ENCODE measurements at places on chromosomes 16 and 17. TPM values are rescaled to one million over a fixed set of nuclear protein-coding genes. Genes with fewer than 3 reads are reported as not detected.
A peak's percentile ranks its signal among the peaks of the same experiment; 100 is the strongest.

DNA sequence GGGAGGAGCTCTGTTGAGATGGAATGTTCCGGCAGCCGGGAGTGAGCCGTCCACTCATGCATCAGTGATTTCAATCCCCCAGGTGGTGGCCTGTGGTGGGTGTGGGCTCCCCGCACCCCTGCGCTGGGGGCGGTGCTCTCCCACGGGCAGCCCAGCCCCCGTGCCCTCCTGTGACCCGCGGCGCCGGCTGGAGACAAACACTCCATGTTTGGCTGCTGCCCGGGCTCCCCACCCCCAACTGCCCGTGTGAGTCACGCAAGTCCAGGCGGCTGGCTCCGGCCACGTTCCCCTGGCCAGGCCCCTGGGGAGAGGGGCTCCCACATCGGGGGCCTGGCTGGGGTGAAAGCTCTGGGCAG is 29.4 kb downstream of the CACNA1H start:
- no peak overlapping the region for H3K4me3 ChIP-seq
- peak; percentile 83 for DNase-seq
- H3K4me1 ChIP-seq: peaks cover 5% of the 10 kb centered on the region
- no peaks in the 10 kb centered on the region for H3K27me3 ChIP-seq
- H3K36me3 ChIP-seq: no peaks in the 10 kb centered on the region

DNA sequence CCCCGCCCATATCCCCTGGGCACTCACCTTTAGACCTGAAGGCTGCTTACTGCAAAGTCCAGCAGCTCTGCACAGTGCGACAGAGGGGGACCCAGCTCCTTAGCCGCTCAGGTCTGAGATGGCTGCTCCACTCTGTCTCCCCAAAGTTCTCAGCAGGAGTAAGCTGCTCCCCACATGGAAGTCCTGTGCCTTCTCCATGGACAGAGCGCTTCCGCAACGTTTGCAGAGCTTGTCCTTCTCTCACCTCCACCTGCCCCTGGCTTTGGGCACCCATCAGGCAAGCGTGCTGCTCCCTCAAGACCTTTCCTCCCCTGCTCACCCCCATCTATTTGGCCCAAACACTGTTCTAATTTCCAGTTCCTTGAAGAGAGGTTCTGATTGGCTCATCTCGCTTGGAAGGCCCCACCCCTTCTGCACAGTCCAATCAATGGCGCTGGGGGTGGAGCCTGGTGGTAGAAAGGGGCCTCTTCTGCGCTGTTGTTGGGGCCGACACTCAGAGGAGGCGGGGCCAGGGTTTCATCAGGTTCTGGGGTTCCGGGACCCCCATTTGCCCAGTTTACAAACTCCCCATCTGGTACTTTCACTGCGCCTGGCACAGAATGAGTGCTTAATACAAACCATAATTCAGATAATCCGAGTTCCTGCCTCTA is 137.2 kb downstream of the CYLD start:
- no peaks in the 10 kb centered on the region for H3K27me3 ChIP-seq
- H3K27ac ChIP-seq: no peak overlapping the region
- H3K4me3 ChIP-seq: no peak overlapping the region
- no peaks in the 10 kb centered on the region for H3K4me1 ChIP-seq
- H3K36me3 ChIP-seq: no peaks in the 10 kb centered on the region

DNA sequence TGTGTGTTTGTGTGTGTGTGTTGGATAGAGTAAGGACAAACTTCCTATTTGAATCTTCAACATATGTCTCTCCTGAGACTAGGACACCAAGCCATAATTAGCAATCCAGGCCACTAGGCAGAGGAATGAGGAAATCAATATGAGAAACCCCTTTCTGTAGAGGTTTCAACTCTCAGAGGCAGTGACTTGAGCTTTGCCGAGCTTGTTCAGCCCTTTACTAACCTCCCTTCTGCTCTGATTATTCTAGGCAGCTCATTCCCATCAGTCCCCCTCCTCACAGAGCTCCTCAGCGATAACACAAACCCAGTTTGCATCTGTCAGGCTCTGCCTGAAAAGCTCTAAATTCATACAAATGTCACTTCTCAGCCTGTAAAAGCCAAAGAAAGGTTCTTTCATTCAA is 1030.3 kb downstream of the CDH8 start:
- no peak overlapping the region for H3K27ac ChIP-seq
- DNase-seq: no peak
- H3K36me3 ChIP-seq: no peaks in the 10 kb centered on the region
- no peaks in the 10 kb centered on the region for H3K4me1 ChIP-seq

GRCh38 chr16:69318177-69318910 is 7.2 kb downstream of the VPS4A start:
- no peak overlapping the region for H3K27ac ChIP-seq
- H3K4me3 ChIP-seq: no peak overlapping the region
- no peaks in the 10 kb centered on the region for H3K27me3 ChIP-seq
- peak; percentile 79 for DNase-seq

DNA sequence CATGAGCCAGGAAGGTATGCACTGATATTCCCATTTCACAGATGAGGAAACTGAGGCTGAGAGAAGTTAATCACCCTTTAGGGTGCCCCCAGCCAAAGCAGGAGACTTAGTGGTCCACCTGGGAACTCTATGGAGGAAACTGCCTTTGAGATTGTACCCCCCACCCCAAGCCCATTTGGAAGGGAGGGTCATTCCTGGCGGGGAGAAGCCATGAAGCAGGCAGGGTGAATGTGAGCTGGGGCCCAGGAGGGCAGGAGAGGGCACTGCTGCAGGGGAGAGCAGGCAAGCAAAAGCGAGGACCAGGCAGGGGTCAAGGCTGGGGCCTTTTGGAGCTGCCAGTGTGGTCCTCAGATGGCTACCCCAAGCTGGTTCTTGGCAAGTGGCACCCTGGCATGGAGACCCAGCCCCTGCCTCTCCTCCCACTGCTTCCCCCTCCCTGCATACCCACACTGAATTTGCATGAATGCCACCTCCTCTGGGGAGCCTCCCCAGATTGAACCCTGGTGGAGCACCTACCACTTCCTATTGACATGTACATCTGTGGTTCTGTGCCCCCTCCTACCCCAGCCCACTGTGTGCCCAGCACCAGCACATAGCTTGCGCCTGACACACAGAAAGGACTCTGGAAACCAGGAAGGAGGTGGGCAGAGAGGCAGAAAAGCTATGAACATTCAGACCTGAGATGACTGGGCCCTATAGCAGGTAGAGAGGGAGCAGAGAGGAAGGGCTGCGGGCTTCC is 965 bp upstream of the TMC6 start:
- H3K4me1 ChIP-seq: peaks cover 8% of the 10 kb centered on the region
- no peaks in the 10 kb centered on the region for H3K36me3 ChIP-seq
- no peak overlapping the region for H3K4me3 ChIP-seq
- no peaks in the 10 kb centered on the region for H3K27me3 ChIP-seq

- no peaks in the 10 kb centered on the region for H3K36me3 ChIP-seq
- peak; percentile 58 for DNase-seq
- no peak overlapping the region for H3K27ac ChIP-seq
Observed at GRCh38 chr17:80866050-80866793, 125.4 kb upstream of the CHMP6 start.

- peaks cover 6% of the 10 kb centered on the region for H3K4me1 ChIP-seq
- DNase-seq: peak; percentile 70
- no peak overlapping the region for H3K4me3 ChIP-seq
- H3K36me3 ChIP-seq: no peaks in the 10 kb centered on the region
Observed at GRCh38 chr17:44307387-44308186, 814 bp upstream of the RUNDC3A start.

GRCh38 chr17:33832262-33832661 is 422.8 kb upstream of the CCL2 start:
- H3K36me3 ChIP-seq: no peaks in the 10 kb centered on the region
- H3K27ac ChIP-seq: no peak overlapping the region
- no peak for DNase-seq
- H3K4me3 ChIP-seq: no peak overlapping the region
- no peaks in the 10 kb centered on the region for H3K27me3 ChIP-seq

DNA sequence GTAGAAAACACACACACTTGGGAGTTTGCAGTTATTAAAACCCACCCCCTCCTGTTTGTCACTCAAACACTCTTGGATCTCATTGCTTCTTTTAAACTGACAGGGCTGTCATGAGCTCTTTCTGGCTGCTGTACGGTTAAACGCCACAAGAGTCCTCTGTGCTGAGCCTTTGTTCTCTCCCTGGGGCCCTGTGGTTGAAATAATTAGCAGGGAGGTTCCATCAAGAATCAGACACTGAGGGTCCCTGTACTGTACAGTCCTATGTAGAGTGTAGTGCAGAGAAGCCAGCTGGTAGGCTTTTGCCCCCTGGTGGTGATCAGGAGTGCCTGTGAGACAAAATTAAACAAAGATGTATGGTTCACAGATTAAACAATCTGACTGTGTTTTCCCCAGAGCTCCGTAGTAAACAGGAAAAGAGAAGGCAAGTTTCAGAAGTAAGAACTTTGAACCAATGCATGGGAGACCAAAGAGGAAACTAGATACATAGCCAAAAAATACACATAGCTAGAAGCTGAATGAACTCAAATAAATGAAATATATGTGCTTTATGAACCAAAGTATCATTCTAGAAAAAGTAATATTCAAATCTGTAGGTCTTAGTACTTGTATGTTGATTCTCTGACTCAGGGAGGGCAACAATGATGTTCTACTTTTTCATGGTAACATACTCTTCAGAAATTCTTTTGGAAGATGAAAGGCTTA is 1.4 kb upstream of the SSH2 start:
- no peaks in the 10 kb centered on the region for H3K27me3 ChIP-seq
- H3K4me3 ChIP-seq: peak overlapping the region; percentile 58
- no peak overlapping the region for H3K27ac ChIP-seq
- DNase-seq: no peak
- peaks cover 10% of the 10 kb centered on the region for H3K4me1 ChIP-seq

DNA sequence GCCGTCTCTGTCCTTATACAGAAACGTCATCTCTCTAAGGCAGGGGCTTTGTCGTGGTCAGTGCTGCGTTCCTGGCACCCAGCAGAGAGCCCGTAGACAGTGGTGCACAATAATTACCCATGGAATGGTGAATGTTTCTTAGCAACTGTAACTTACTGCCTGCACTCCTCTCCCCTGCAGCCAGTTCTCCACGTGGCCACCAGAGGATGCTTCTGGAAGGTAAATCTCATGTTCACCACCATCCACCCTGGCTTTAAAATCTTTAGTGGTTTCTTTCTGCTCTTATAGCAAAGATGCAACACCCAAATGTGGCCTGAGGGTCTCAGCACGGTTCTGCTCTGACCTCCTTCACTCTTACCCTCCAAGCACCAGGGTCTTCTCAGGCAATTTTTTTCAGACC is 150.8 kb downstream of the GRIN2A start:
- no peaks in the 10 kb centered on the region for H3K4me1 ChIP-seq
- no peak overlapping the region for H3K27ac ChIP-seq
- DNase-seq: no peak
- no peaks in the 10 kb centered on the region for H3K27me3 ChIP-seq
- no peak overlapping the region for H3K4me3 ChIP-seq

- no peak for DNase-seq
- peaks cover 9% of the 10 kb centered on the region for H3K4me1 ChIP-seq
- no peak overlapping the region for H3K4me3 ChIP-seq
- no peaks in the 10 kb centered on the region for H3K27me3 ChIP-seq
- H3K27ac ChIP-seq: no peak overlapping the region
Observed at GRCh38 chr17:69144331-69145255, 2.9 kb upstream of the ABCA6 start.

GRCh38 chr16:17470908-17471718 is at the start of gene XYLT1:
TSS of gene XYLT1 (minus strand) at chr16:17470960. CDS start at chr16:17470796, 164 bp downstream.
- H3K27me3 ChIP-seq: no peaks in the 10 kb centered on the region
- no peaks in the 10 kb centered on the region for H3K4me1 ChIP-seq
- no peaks in the 10 kb centered on the region for H3K36me3 ChIP-seq
- H3K4me3 ChIP-seq: peak within 1 kb of the TSS; percentile 69
- peak within 1 kb of the TSS; percentile 46 for H3K27ac ChIP-seq

- DNase-seq: no peak
- no peak overlapping the region for H3K27ac ChIP-seq
- H3K4me1 ChIP-seq: no peaks in the 10 kb centered on the region
- no peaks in the 10 kb centered on the region for H3K27me3 ChIP-seq
- H3K36me3 ChIP-seq: no peaks in the 10 kb centered on the region
Observed at GRCh38 chr17:57524839-57525568, 220.1 kb downstream of the CCDC182 start.

GRCh38 chr17:40038882-40039513 is 15.2 kb downstream of the MED24 start:
- no peak overlapping the region for H3K4me3 ChIP-seq
- H3K27me3 ChIP-seq: no peaks in the 10 kb centered on the region
- H3K27ac ChIP-seq: no peak overlapping the region
- no peaks in the 10 kb centered on the region for H3K36me3 ChIP-seq
- no peaks in the 10 kb centered on the region for H3K4me1 ChIP-seq

DNA sequence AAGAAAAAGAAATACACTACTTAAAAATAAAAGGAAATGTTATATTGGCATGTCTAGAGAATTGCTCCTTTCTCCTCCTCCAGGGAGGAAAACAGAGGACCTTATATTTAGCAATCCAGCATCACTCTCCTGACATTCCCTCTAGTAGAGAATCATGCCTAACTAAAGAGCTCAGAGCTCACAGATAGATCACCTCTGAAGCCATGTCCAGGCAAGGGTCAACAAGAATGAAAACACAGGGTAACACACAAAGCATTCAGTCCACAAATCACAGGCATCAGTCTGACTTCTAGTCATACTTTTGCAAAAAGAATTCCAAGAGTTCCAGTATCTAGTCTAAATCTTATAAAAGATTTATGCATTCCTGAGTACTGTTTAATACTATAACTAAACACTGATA is 4.4 kb upstream of the HASPIN start:
- H3K4me1 ChIP-seq: peaks cover 10% of the 10 kb centered on the region
- no peaks in the 10 kb centered on the region for H3K27me3 ChIP-seq
- DNase-seq: no peak
- H3K36me3 ChIP-seq: peaks cover 22% of the 10 kb centered on the region
- no peak overlapping the region for H3K27ac ChIP-seq

- H3K27me3 ChIP-seq: peaks cover 4% of the 10 kb centered on the region
- peak overlapping the region; percentile 69 for H3K4me3 ChIP-seq
- no peak for DNase-seq
- H3K36me3 ChIP-seq: no peaks in the 10 kb centered on the region
Observed at GRCh38 chr17:68290268-68290954, 516 bp downstream of the SLC16A6 start.

GRCh38 chr16:81956213-81956948 is 54.9 kb downstream of the SDR42E1 start:
- H3K27me3 ChIP-seq: no peaks in the 10 kb centered on the region
- no peaks in the 10 kb centered on the region for H3K36me3 ChIP-seq
- H3K4me1 ChIP-seq: no peaks in the 10 kb centered on the region
- H3K4me3 ChIP-seq: no peak overlapping the region
- DNase-seq: no peak

GRCh38 chr16:80299416-80299815 is 241.4 kb upstream of the DYNLRB2 start:
- no peaks in the 10 kb centered on the region for H3K36me3 ChIP-seq
- no peaks in the 10 kb centered on the region for H3K27me3 ChIP-seq
- DNase-seq: peak; percentile 42
- H3K4me3 ChIP-seq: no peak overlapping the region
- H3K4me1 ChIP-seq: no peaks in the 10 kb centered on the region
- no peak overlapping the region for H3K27ac ChIP-seq

GRCh38 chr17:76309461-76309860 is 1.4 kb upstream of the QRICH2 start:
- H3K27me3 ChIP-seq: no peaks in the 10 kb centered on the region
- no peaks in the 10 kb centered on the region for H3K36me3 ChIP-seq
- DNase-seq: no peak
- no peak overlapping the region for H3K4me3 ChIP-seq
- H3K4me1 ChIP-seq: no peaks in the 10 kb centered on the region

The TLCD3B gene
- polyA plus RNA-seq: 0.95 TPM

The USP43 gene
- polyA plus RNA-seq: 5.1 TPM

The MYCBPAP gene
- 1.7 TPM for polyA plus RNA-seq

The PRSS21 gene
- polyA plus RNA-seq: 0.99 TPM

The CARD14 gene
- polyA plus RNA-seq: 0.23 TPM

The CCL14 gene
- 5.7 TPM for polyA plus RNA-seq

Measured in pancreas (tissue), 10 donors.